ENCODE measurements at places on chromosomes 7 and 10.

GRCh38 chr7:36787933-36788378 is 63.7 kb upstream of the AOAH start:
- DNase-seq = no peak

- DNase-seq = no peak
These were observed 41.6 kb downstream of the SLC39A12 start for GRCh38 chr10:17993361-17993760.

- DNase-seq = no peak
These were observed 160.0 kb downstream of the TAX1BP1 start for GRCh38 chr7:27900006-27900405.

- no peak for DNase-seq
These were observed 6.5 kb upstream of the PGAM2 start for GRCh38 chr7:44071726-44072363.

DNA sequence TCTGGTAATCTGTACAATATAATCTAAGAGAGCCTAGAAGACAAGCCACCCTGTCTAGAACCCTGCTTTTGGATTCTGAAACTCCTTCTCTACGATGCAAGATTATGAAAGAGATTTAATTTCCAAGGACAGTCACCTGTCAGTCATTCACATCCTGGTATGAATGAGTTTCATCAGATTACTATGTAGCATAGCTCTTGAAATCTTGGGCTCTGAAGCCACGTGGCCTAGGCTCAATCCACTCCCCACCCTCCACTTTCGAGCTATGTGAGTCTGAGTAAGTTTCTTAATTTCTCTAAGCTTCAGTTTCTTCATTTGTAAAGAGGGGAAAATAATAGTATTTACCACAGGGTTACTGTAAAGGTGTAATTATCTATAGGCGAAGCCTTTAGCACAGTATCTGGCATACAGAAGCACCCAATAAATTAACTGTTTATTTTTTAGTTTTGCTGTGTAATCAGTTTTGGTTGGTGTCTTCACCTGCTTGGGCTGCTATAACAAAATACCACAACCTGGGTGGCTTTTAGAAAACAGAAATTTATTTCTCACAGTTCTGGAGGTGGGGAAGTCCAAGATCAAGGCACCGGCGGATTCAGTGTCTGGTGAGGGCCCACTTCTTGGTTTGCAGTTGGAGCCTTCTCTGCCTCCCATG is 71.3 kb downstream of the MYOF start:
- DNase-seq = no peak

DNA sequence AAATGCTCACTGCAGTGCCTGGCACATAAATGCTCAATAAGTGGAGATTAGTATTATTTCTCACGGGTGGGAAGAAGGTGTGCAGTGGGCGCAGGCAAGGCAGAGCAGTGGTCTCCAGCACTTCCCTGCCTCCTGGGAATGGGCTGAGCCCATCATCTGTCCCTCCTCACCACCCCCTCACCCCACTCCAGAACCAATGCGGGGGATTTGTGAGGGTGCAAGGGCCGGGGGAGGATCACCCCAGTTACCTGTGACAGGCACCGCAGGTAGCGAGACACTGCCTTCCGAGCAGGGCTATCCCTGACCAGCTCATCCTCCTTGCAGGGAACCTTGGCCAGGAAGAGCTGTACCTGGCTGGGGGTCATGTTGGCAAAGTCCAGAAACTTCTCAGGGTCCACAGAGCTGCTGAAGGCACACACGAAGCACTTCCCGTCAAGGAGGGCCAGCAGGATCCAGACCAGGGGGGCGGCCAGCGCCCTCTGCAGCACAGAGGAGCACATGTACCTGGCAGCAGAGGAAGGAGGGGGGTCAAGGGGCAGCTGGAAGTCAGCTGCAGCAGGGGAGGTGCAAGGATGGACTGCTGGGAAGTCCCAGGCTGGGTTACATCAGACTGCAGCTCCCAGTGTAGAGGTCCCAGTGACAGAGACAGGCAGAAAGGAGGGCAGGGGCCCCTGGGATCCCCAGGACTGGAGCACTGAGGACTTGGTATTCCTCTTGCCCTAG is 2.8 kb downstream of the CALHM3 start:
- DNase-seq = no peak

All from stimulated activated CD8-positive, alpha-beta memory T cell treated with anti-CD3 and anti-CD28 coated beads, Interleukin-4, amount 100 ng/mL, for 4 hours (primary cell).